ENCODE measurements at places on chromosomes 4 and X.
A peak's percentile ranks its signal among the peaks of the same experiment; 100 is the strongest.

DNA sequence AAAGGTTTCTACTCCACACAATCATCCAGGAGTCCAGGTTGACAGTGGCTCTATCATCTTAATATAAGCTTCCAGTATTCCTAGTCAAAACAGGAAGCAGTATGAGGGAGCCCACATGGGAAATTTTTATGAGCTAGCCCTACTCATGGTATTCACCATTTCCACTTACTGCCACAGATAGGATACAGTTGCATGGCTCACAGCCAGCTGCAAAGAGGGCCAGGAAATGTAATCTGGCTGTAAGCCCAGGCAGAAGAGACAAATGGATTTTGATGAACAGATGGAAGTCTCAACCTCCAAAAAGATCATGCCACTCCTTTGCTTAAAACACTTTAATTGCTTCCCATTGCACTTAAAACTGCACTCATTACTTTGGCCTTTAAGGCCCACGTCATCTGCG lies 150.6 kb downstream of the ADAMTS3 start:
- DNase-seq, result peak; percentile 79

GRCh38 chr4:81549984-81550383 lies 78.3 kb upstream of the RASGEF1B start:
- no peak for DNase-seq

- DNase-seq, result no peak
Measured at GRCh38 chrX:150456941-150457340, 93.8 kb downstream of the MAMLD1 start.

GRCh38 chrX:123424546-123424945 lies 240.5 kb downstream of the GRIA3 start:
- peak; percentile 67 for DNase-seq

DNA sequence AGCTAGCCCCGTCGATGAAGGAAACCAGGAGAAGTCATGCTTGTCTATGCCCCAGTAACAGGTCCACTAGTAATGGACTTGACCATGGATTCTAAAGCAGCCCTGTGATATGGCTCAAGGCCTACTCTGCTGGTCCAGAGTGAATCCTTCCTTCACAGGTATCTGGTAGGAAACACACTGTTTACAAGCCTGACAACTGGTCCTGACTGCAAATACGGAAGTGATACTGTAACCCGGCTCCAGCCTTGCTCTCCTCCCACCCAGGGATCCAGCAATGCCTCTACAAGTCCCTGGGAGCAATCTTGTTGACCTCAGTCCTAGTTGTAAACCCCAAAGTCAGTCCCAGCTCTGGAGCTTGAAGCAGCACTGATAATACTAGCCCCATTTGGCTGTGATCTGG lies 239.2 kb upstream of the GRID2 start:
- no peak for DNase-seq

- no peak for DNase-seq
Measured at GRCh38 chr4:44996276-44996845, 270.0 kb upstream of the GNPDA2 start.

DNA sequence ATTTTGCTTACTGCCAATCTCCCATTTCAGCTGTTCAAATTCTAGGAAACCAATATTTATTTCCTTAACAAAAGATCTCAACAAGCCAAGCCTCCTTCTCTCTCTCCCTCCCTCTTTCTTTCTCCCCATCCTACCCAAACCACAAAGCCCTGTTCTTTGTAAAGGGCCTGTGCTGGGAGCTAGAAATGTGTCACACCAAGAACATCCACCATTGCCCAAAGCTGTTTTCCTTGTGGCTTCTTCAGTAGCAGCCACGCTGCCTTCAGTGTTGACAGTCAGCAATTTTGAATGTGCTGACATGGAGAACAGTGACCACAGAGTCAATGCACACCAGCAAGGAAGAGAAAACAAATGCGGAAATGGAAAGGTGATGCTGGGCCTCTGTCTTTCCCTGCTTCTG lies 203.0 kb downstream of the MAML3 start:
- DNase-seq, result no peak

DNA sequence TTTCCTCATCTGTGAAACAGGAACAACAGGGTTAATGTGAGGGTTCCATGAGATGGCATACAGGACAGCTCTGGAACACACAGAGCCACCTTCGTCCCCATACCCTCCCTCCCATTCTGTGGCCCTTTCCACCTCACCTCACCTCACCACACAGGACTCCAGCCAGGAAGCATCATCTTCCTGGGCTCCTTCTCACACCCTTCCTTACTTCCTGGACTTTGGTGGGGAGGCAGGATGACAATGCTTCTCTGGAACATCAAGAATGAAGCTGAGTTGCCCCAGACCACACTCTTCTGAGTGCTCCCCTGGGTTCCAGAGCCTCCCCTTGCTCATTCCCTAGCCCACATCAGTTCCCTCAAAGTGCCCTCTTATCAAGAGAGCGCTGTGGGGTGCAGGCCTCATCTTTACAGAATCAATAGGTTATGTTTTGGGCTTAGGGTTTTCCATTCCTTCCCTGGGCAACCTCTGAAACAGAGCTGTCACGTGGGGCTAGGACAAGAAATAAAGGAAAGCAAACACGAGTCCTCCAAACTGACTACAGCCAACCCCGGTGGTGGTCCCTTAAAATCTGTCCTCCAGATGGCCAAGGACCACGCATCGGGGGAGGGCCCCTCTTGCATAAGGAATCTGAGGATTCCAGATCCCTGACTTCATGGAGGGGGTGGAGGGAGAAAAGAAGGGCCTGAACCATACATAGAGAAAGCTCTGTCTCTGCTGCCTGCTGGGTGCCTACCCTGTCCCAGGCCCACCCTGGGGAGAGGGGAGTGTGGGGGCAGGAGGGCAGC lies 74.4 kb upstream of the ATP6AP2 start:
- DNase-seq, result no peak

- DNase-seq, result no peak
Measured at GRCh38 chr4:13821522-13821921, 194.0 kb upstream of the BOD1L1 start.

DNA sequence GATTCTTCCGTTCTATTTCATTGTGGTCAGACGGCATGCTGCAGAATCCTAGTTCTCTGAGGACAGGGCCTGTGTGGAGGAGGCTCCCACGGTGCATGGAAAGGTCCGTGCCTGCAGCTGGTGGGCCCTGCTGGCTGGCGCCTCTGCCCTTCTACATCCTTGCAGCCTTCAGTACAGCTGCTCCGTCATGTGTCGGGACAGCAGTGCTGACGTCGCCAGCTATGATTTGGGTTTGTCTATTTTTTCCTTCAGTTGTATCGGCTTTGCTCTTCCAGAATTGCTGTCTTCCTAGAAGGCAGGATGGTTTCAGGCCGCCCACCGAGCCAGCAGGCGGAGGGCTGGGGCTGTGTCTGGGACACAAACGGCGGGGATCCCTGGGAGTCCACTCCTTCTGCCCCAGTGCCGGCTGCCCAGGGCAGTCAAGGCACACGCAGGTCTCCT lies 32.1 kb upstream of the CPLX1 start:
- DNase-seq, result no peak

DNA sequence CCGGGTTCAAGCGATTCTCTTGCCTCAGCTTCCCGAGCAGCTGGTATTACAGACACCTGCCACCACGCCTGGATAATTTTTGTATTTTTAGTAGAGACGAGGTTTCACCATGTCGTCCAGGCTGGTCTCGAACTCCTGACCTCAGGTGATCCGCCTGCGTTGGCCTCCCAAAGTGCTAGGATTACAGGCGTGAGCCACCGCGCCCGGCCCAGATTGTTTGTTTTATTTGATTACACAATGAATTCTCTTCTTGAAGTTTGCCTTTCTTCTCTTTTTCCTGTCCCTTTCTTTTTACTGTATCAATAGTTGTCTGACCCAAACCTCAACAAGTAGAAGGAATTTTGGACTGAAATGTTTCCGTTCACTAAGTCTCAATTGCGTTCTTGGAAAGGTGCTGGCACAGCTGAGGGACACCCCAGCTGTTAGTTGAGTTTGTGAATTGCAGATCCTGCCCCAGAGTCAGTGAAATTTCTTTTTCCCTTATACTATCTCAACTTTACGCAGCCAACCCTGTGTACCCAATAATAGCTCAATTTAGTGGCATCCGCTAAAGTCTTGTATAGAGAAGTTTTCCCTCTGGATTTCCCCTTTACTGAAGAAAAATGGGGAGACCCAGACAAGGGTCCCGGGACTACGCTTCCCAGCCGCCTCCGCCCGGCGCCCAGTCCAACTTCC lies 639 bp upstream of the MTM1 start:
- no peak for DNase-seq

DNA sequence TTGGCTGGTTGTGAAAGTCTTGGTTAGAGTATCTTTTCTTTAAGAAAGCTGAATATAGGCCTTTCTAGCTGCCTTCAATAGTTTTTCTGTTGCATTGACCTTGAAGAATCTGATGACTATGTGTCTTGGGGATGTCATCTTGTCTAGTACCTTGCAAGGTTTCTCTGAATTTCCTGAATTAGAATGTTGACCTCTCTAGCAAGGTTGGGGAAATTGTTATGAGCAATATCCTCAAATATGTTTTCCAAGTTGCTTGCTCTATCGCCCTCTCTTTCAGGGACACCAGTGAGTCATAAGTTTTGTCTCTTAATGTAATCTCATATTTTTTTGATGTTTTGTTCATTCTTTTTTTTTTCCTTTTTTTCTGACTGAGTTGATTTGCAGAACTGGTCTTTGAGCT lies 194.7 kb downstream of the RAB28 start:
- DNase-seq, result no peak

DNA sequence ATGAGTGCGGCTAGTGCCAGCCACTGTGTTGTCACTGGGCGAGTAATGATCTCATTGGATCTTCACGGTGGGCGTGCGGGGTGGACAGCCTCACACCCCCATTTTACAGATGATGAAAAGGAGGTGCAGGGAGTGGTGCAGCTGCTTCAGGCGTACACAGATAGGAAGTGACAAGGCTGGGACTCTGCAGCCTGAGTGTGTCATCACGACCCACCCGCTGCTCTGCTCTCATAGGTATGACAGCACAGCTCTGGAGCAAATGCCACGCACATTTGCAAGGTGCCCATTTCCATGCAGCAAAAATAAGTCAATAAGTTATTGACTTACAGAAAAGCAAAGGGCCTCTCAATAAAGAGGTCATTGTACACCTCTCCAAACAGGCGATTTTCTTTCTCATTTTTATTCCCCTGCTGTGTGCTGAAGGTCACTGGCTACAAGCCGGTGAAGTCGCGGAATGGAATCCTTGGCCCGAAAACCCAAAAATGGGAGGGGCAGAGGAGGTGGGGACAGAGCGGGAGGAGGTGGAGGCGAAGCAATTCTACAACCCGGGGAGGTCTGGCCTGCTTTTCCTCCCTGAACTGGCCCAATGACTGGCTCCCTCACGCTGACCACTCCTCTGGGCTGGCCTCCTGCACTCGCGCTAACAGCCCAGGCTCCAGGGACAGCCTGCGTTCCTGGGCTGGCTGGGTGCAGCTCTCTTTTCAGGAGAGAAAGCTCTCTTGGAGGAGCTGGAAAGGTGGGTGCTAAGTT lies at the start of gene SOD3:
SOD3 (plus strand) TSS at position 658 of the 750 bp plus-strand sequence. CDS start 3,949 bp downstream, outside the sequence.
- DNase-seq, result no peak

DNA sequence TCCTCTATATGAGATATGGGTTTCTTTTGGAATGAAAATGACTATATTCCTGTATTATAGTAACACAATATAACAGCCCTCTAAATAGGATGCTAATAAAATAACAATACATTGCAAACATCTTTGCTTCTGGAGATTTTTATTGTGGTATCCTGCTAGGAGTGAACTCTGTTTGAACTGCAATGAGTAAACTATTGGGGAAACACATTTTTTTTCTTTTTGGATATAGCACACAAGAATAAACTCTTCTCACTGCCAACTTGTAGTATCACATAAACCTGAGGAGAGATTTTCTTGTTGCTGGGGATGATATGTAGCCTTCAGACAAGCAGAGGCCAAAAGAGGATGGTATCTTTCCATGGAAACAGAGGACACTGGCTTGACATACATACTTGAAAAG lies 238.2 kb downstream of the C4orf33 start:
- DNase-seq, result no peak

DNA sequence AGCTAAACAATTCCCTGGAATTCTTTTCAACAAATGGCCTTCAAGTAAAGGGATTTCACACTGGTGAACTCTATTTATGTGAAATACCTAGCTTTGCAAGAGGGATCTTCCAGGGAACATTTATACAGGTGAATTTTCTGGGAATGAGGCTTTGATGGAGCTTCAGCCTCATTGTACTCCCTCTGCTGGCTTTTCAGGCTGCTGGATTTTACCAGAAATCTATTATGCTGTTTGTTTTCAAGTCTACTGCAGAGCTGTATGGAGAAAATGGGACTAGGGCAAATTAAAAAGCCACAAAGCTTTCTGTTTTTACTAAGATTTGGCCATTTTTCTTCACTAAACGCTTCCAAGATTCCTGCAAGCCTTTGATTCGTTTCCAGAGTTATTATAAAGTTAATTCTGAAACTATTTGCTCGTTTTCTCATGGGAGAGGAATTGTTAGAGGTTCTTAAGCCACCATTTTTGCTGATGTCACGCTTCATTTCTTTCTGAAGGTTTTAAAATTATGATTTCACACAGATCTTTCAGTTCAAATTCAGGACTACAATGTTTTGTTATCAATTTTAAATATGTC lies 31.6 kb downstream of the KDM6A start:
- DNase-seq, result no peak

DNA sequence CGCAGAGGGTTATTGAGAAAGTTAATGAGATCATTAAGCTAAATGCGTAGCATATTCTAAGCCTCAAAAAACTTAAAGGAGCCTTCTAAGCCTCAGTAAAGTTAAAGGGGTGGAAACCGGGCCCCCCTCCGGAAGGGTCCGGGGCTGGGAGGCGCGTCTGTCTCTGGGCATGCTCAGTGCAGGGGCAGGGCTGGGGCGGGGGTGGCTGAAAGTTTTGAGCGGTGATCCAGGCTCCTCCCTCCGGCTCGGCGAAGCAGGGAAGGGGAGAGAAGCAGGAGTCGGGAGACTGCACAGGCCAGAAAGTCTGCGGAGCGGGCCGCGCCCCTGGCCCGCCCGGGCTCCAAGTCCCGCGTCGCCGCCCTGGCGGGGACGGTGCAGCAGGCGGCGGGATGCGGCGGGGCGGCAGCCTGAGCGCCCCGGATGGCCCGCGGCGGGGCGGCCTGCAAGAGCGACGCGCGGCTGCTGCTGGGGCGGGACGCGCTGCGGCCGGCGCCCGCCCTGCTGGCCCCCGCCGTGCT lies at the start of gene EVC:
EVC (plus strand) TSS at position 241 of the 518 bp plus-strand sequence; CDS start at position 421, 180 bp downstream.
- no peak for DNase-seq

DNA sequence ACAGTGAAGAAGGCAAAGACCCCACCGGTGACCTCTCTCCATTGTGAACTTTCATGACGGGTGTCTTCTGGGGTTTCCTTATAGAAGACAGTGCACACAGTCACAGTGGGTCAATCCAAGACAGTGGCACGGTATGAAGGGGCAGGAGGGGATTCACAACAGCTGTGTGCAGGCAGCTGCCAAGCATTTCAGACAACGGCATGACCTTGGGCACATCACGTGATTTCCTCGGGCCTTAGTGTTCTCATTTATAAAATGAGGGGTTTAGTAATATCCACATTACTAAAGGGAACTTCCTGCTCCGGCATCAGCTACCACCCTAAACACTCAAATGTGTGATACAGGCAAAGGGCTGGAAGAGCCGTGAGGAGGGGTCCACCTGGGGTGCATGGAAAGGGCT lies 42.9 kb downstream of the RBM47 start:
- no peak for DNase-seq

All from NCI-H2081 (cell line).